ENCODE measurements at places on chromosomes 5 and 9. TPM values are rescaled to one million over a fixed set of nuclear protein-coding genes. Genes with fewer than 3 reads are reported as not detected.

Gene FIBCD1
- not detected for total RNA-seq

Gene FABP6
- total RNA-seq = not detected

Gene ROR2
- total RNA-seq = not detected

Gene PCDHA4
- 0.42 TPM for total RNA-seq

Gene ZNF618
- 15.8 TPM for total RNA-seq

Gene LCN1
- not detected for total RNA-seq

Gene INSL4
- total RNA-seq = not detected

Gene GEMIN5
- 21.5 TPM for total RNA-seq

Gene OTP
- total RNA-seq = not detected

Gene DAPK1
- 66.5 TPM for total RNA-seq

- no peak for DNase-seq
Measured at GRCh38 chr5:87138091-87138805, 129.4 kb upstream of the RASA1 start.

DNA sequence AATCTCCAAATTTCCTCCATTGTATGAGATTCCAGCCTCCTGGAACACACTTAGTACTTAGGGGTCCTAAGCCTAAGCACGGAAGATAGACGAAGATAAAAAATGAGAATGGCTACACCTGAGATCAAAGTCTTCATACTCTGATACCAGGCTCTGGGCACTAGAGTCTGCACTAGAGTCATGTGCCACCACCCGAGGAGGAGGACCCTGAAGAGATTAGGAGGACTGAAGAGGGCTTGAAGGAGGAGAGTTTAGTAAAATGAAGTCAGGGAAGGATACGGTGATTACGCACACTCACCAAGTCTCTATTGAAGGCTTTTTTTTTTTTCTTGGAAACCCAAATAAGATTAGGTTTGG, 573 bp upstream of the SPATA24 start:
- DNase-seq = no peak

DNA sequence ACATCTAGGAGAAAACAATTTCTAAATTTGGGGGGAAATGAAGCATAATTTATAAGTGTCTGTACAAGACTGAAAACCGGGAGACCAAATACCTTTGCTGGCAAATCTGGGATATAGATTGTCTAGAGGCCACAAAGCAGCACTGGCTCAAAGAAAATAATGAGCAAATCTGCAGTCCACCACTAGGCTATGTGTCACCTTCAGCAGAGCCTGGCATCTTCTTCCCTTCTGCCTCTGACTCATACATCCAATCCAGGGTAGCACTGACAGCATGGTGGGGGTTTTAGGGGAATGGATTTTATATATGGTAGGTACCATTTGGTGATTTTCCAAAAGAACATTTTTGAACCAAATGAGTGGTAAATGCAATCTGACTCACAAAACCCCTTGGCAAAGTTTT, 12.8 kb downstream of the FAM81B start:
- DNase-seq = no peak

DNA sequence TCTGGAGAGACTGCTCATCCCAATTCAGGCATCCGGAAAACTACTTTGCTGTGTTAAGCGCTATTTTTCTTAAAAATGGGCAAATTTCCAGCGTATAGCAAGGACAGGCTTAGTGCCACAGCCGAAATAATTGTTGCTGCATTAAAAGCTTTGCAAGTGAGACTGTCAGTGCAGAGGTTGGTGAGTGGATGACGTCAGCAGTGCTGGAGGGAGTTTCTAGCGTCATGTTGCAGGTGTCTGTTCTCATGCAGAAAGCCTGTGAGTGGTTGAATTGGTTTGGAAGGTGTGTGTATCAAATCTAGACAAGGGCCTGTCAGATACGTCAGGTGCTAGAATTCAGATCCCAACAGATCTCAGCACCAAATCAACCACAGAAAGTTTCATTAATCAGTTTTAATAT, 204.4 kb downstream of the TRIO start:
- DNase-seq = no peak

DNA sequence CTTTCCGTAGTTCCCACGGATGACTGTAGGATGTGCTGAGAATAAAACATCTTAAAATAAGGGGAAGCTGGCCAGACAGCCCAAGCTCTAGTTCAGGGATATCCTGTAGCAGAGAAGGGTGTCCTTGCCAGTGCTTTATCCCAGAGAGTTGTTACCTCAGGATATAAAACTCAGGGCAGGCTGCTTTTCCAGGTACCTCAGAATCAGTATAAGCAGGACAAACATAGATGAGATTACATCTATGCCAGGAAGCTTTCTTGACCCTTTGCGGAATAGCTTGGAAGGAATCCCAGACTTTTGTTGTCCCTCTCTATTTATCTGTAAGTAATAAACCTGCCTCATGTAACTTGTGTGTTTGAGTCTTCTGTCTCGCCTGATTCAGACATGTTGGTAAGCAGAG, 565.7 kb downstream of the PRDM9 start:
- no peak for DNase-seq

- no peak for DNase-seq
Measured at GRCh38 chr5:8058616-8059190, 189.8 kb downstream of the MTRR start.

GRCh38 chr5:143177263-143177983, 226.1 kb downstream of the NR3C1 start:
- DNase-seq = peak; percentile 24

- DNase-seq = no peak
Measured at GRCh38 chr9:85484235-85484634, 257.5 kb downstream of the AGTPBP1 start.

DNA sequence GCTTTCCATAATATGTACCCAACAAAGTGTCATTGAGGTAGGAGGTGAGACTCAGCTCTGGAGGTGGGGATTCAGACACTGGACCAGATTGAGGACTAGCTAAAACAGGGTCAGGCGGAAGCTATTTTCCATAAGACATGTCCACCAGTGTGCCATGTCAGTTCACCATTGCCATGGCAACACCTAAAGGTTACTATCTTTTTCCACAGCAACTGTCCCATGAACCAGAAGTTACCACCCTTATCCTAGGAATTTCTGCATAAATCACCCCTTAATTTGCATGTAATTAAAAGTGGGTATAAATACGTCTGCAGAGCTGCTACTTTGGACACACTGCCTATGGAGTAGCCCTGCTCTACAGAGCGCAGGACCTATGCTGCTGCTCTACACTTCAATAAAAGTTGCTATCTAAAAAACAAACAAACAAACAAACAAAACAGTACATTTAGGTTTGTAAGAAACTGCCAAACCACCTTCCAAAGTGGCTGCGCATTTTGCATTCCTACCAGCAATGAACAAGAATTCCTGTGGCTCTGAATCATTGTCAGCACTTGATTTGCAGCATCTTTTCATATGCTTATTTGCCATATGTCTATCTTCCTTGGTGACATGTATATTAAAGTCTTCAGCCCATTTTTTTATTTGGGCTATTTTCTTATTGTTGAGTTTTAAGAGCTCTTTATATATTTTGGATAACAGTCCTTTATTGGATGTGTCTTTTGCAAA, 18.0 kb upstream of the TRIM32 start:
- no peak for DNase-seq

GRCh38 chr5:76971511-76971910, 18.7 kb downstream of the CRHBP start:
- no peak for DNase-seq

- DNase-seq = no peak
Measured at GRCh38 chr5:174272671-174273070, 227.2 kb downstream of the NSG2 start.

DNA sequence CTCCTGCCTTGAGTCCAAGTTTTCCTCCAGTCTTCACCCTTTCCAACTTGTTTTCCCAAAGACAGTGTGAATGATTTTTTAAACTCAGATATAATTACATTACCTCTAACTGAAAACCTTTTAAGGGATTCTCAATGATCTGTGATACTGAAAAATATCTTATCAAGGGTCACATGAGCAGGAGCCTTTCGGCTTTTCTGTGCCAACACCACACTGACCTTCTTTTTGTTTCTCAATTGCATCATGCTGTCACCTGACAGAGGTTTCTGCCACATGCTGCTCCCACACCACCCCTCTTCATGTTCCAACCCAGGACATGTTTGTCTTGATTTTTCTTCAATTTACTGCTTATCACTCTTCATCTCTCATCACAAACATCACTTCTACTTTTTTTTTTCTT, 820.0 kb downstream of the PRELID2 start:
- no peak for DNase-seq

GRCh38 chr5:135514116-135514515, 21.6 kb downstream of the NEUROG1 start:
- DNase-seq = no peak

- DNase-seq = no peak
Measured at GRCh38 chr5:156221816-156222215, 105.1 kb upstream of the SGCD start.
